ENCODE measurements at places on chromosomes 2 and 18.

- no peak for DNase-seq
Observed at GRCh38 chr2:9832586-9832985, 10.7 kb upstream of the TAF1B start.

DNA sequence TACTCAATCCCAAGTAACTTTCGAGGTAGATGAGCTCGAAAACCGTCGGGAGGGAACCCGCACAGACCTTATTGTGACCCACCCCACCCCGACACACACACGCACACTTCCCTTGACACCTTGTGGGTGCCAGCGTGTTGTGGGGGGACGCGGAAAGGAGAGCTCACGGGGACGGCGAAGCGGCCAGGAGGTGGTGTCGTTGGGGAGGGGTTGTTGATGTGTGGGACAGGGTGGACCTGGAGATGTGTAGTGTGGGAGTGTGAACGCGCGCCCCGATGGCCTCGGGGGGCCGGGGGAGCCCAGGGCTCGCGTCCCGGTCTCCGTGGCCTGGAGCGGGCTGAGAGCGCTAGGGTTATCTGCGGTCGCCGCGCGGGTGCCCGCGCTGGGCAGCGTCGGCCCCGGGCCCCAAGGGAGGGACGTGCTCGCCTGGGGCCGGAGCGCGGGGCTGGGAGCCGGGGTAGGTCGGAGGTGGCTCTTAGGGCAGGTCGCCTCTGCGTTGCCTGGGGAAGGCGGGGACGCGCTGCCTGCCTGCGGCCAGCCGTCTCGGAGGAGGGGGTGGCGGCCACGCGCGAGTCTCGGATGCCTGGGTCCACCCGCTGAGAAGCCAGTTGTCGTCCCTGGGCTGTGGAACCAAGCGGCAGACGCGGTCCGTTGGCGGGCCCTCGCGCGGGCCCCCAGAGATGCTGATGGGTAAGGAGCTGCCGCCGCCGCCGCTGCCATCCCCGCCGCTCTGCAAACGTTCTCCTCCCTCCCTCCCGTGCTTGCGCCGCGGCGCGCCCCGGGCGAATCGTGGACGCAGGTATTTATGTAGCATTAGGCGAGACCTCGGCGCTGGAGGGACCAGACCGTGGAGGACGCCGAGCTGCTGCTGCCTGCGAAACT is 1.6 kb downstream of the KLHL29 start:
- no peak for DNase-seq

GRCh38 chr2:184756885-184757284 is 158.6 kb downstream of the ZNF804A start:
- DNase-seq, result no peak

GRCh38 chr2:14654835-14655282 is 22.3 kb downstream of the LRATD1 start:
- no peak for DNase-seq

- no peak for DNase-seq
Observed at GRCh38 chr2:214699236-214699635, 110.2 kb downstream of the BARD1 start.

DNA sequence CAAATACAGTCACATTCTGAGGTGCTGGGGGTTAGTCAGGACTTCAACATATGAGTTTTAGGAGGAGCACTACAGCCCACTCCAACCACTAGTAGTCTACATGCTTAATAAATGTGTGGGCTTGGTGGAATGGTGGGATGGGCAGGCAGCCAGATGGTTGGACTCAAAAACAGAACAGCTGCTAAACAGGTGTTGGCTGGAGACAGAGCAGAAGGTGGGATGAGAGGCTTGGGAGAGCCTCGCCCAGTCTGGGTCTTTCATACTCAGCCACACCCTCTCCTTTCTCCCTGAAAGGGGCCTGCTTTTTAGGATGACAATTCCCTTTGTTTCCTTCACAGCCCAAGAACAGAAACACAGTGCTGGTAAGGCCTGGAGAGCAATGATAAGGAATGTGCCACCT is 143.9 kb upstream of the KLHL29 start:
- DNase-seq, result no peak

DNA sequence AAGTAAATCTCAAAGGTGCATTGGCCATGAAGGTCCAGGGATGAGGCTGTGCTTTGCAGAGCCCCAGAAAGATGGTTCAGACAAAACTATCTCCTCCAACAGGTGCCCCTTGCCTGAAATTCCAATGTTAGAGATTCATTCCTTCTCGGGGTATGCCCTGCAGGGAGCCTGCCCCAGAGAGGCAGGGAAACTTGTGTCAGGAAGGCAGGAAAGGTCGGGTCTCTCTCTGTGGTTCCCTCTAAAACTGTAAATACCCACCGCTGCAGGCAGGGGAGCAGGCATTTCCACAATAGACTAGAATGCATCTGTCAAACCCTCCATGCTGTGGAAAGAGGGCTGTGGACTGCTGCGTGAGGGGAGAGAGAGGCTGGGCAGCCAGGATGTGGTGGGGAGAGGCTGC is 207.8 kb upstream of the SMAD2 start:
- no peak for DNase-seq

GRCh38 chr18:3135536-3135935 is 84.2 kb downstream of the MYOM1 start:
- no peak for DNase-seq

All from activated CD4-positive, alpha-beta memory T cell treated with anti-CD3 and anti-CD28 coated beads, Interleukin-2, amount 10 ng/mL, durations not matched to agents 7 days and 5 days (primary cell).